ENCODE measurements at places on chromosomes 5 and 9. TPM values are rescaled to one million over a fixed set of nuclear protein-coding genes. Genes with fewer than 3 reads are reported as not detected.

STOM gene
- 263 TPM for total RNA-seq

TSSK1B gene
- 1.2 TPM for total RNA-seq

HAPLN1 gene
- total RNA-seq: not detected

ZNF608 gene
- 20.6 TPM for total RNA-seq

CDC14B gene
- 15.7 TPM for total RNA-seq
